ENCODE measurements at places on chromosomes 16 and 17. TPM values are rescaled to one million over a fixed set of nuclear protein-coding genes. Genes with fewer than 3 reads are reported as not detected.

- DNase-seq, result peak; percentile 82
Observed at GRCh38 chr17:49443862-49444261, 29.2 kb upstream of the PHB1 start.

- DNase-seq, result no peak
Observed at GRCh38 chr17:39335704-39336223, 65.7 kb downstream of the FBXL20 start.

DNA sequence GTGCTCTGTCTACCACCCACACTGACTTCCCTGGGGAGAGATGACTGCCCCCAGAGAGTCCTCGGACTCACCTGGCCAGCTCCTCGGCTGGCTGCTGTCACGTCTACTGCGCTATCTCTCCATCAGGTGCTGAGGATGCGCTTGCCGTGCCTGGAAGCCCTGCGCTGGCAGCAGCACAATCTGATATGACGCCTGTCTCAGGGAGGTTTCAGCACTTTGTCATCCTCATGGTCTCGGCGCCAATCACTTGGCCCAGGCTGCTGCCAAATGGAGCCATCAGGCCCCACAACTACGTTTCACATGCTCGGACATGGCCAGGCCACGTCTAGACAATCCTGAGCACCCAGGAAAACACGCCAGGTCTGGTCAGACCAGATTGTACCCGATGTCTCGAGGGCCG lies 46.7 kb downstream of the FOXL1 start:
- DNase-seq, result no peak

- DNase-seq, result no peak
Observed at GRCh38 chr17:27585153-27585681, 45.8 kb upstream of the LGALS9 start.

- no peak for DNase-seq
Observed at GRCh38 chr16:31111881-31112466, 3.8 kb downstream of the BCKDK start.

CORO6 gene
- 10.1 TPM for total RNA-seq

STAC2 gene
- total RNA-seq, result 0.12 TPM

NHLRC4 gene
- 0.24 TPM for total RNA-seq

TRIM16 gene
- 66.2 TPM for total RNA-seq

Measured in RPMI7951 (cell line).